Cortex of kidney (tissue), 1 donor: ENCODE measurements at places on chromosomes 6 and 20.

GRCh38 chr6:112594886-112595594 is 247.9 kb downstream of the RFPL4B start:
- no peak for DNase-seq

GRCh38 chr6:132498638-132499037 is 14.3 kb downstream of the STX7 start:
- no peak for DNase-seq

- DNase-seq, result no peak
These were observed 698 bp downstream of the FAM210B start for GRCh38 chr20:56359212-56360132.

DNA sequence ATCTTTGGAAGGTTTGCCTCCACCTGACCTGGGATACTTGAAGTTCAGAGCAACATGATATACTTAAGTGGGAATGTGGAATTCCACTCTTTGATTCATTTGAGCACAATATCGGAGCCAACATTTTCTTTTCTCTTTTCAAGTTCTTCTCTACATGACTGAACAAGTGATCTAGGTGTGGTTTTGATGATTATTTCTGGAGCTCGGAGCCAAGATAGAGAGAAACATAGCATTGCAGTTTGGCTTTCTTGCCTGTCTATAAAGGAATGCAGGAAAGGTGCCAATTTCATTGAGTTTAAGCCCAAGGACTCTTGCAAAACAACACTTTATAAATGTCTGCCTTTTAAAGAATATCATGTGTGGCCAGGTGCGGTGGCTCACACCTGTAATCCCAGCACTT is 124.2 kb upstream of the FAM83B start:
- no peak for DNase-seq

GRCh38 chr20:46388937-46389336 is 17.5 kb downstream of the ELMO2 start:
- no peak for DNase-seq

GRCh38 chr6:29927275-29927569 is 15.1 kb upstream of the HLA-A start:
- no peak for DNase-seq

DNA sequence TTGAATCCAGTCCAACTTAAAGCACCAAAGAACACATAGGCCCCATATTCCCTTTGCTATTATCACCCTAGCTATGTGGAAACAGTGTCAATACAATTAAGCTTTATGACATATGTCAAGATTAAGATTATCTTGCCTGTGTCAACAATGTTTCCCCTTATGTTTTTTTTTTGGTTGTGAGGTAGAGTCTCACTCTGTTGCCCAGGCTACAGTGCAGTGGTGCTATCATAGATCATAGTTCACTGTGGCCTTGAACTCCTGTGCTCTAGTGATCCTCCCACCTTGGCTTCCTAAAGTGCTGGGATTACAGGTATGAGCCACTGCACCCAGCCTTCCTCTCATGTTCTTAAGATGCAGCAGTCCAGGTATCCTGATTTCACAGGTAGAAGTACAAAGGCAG is 17.8 kb downstream of the AFG1L start:
- no peak for DNase-seq

DNA sequence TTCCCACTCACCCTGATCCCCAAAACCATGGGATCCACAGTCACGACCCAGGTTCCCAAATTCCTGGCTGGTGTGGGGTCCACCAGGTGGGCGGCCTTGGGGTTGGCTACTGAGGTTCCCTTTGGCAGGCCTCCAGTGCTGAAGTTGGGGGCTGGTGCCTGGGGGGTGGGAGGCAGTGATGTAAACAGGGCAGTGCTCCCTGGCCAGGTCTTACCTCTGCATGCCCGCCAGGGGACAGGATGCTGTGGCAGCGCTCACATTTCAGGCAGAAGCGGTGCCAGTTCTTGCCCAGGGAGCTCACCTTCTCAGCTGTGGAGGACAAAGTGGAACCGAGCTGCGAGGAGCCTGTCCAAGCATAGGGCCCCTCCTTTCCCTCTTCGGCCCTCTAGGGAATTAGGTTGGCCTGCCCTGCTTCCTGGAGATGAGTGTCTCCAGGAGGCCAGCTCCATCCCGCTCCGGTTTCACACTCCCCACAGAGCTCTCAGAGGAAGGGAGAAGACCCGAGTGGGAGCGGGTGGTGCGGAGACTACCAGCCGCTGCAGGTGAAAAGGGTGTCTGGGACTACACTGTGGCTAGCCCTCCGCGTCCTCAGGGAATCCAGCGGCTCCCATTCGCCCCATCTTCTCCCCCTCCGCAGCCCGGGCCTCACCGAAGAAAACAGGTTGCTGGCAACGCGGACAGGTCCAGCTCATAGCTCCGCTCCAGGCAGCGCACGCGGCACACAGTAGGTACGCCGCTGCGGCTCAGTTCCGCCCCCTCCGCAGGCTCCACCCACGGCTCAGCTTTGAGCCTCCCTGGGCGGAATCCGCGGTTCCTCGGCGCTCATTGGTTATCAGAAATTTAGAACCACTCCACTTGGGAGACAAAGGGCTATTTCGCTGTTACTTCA is at the start of gene CRIP3:
TSS of gene CRIP3 (minus strand) at position 726 of the 889 bp plus-strand sequence. CDS start at position 692, 34 bp downstream.
- DNase-seq, result no peak

GRCh38 chr20:62446481-62446880 is 19.1 kb upstream of the RBBP8NL start:
- no peak for DNase-seq
